NCI-H187 (cell line): ENCODE measurements at places on chromosomes 2 and 18.

GRCh38 chr2:211228559-211228958 lies 672.2 kb downstream of the CPS1 start:
- DNase-seq = no peak

DNA sequence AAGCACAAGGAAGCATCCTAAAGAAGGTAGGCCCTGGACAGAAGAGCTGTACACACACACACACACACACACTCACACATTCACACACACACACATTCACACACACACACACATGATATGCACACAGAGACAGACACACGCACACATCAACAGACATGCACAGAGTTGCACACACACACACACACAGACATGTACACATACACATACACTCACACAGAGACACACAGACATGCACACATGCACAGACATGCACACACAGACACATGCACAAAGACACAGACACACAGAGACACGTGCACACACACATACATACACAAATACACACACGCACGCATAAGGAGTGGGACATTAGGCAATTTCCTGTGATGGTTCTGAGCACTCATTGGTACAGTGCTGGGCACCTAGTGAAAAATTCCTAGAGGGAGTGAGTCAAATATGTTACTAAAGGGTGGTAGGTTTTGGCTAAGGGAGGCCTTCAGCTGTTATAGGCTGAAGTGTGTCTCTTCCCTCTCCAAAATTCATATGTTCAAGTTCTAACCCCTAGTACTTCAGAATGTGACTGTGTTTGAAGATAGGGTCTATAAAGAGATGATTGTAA lies 26.4 kb downstream of the THNSL2 start:
- no peak for DNase-seq

DNA sequence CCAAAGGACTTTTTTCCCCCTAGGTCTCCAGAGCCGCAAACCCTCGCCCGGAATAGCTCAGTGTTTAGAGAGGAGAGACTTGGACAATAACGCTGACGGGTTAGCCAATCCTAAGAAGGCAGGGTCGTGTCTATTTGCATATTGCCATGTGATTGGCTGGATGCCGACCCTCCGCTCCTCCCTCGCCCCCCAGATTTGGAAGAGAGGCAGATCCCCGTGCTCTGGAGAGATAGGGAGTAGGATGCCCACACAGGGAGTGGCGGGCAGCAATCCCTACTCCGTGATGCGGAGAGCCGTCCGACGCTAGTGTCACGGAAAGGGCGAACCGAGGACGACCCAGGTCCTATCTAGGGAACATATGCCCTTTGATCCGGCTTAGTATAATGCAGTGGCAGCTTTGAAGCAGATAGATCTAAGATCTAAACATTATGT lies 1.4 kb downstream of the WNT6 start:
- DNase-seq = no peak

DNA sequence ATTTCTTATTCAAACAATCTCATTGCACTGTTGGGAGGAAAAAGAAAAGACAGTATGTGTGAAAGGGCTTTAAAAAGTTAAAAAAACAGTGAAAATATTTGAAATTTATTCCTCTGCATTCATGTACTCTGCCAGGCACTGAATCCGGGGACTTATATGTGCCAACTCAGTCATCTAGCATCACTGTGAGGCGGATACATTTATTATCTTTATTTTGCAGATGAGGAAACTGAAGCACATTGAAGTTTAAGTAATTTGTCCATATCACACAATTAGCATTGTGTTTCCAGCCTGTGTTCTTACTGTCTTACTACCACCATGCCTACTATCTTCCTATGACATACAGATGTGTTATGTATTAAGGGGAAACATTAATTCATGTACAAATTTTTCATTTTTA lies 1.8 kb downstream of the LCLAT1 start:
- no peak for DNase-seq

DNA sequence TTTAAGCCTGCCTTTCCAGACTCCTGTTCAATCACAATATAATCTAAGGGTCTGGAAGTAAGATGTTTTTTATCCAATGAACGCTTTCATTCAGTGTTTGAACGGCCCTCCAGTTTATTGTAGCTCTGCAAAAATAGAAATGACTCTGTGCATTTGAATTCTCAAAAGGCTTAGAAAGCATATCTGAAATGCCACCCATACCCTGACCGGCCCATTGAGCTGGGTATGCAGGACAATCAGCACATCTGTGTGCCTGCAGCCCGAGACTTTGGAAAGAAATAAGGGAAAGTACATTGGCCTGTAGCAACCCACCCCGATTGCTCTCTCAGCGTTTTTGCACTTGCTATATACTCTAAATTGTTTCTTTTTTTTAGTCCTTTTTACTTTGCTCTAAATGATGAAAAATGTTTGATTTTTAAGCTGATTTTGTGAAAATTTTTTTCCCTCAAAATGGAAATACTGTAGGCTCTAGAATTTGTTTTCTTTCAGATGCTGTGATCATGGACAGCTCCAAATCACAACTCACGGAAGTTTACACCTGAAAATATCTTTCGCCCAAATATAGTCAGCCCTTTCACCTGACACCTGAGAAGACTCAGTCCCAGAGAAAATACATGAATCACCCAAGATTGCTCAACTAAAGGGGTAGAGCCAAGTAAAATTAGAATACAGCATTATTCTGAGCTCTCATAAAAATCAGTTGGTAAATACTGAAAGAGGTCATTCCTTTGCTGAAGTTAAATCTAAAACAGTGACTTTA lies 194.5 kb upstream of the SIX3 start:
- no peak for DNase-seq

DNA sequence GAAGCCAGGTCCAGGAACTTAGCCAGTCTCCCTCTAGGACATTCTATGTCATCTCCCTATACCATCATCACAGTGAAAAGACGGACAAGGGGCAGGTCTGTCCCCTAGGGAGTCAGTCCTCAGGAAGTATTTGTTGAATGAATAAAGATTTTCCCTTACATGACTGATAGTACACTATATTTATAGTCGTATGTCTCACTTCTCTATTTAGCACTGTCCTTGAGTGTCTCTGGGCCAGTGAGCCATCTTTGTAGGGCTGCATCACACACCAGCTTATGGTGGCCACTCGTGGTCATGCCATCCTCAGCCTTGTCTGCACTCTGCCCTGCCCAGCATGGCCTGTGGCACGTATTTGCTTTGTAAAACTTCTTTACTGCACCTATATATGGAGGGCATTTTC lies 25.8 kb downstream of the PTPN18 start:
- DNase-seq = no peak

DNA sequence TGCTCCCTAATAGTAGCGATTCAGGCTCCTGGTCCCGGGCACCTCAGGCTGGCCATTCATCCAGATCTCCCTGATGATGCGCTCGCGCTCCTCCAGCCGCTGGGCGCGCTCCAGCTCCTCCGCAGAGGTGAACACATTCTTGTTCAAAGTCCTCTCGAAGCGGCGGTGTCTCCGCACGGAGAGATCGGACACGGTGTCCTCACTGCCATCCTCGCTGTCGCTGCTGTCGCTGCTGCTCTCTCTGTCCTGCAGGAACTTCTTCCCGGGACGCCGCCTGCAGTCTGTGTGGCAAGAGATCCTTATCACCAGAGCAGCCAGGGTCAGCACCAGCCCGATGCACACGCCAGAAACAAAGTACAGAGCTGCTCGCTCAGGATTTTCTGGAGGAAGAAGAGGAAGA lies 67.5 kb downstream of the EVA1A start:
- DNase-seq = no peak

GRCh38 chr2:240434728-240435456 lies 571 bp upstream of the GPC1 start:
- peak; percentile 72 for DNase-seq

DNA sequence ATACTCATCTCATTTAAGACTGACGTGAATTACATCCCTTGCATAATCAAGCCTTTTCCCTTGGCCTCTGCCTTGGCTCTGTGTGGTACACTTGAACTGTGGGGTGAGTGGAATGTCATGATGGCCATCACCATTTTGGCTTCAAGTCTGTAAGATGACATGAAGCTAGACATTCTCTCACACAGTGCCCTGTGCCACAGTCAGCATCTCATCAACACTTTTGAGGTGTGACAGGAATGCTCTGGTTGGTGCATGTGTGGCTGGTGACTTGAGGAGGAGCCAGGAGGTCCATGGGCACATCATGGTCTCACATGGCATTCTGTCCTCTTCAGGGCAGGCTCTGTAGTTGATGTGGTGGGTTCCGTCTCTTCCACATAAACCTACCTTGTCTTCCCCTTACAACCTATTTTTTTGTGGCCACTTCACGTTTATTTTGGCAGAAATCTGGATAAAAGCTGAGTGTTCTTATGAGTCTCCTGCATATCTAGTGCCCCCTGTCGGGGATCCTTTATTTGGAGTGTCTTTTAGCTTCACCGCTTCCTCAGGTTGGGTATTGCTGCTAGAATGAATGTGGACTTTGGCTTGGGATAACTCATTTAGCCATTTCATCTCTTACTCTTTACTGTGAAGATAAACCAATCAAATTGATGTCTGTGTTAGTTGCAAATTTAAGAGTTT lies 28.1 kb downstream of the MAP4K4 start:
- DNase-seq = no peak

GRCh38 chr2:39851251-39851650 lies 72.2 kb upstream of the THUMPD2 start:
- no peak for DNase-seq

- no peak for DNase-seq
These were observed 41.1 kb downstream of the PLEKHB2 start for GRCh38 chr2:131146231-131146630.

DNA sequence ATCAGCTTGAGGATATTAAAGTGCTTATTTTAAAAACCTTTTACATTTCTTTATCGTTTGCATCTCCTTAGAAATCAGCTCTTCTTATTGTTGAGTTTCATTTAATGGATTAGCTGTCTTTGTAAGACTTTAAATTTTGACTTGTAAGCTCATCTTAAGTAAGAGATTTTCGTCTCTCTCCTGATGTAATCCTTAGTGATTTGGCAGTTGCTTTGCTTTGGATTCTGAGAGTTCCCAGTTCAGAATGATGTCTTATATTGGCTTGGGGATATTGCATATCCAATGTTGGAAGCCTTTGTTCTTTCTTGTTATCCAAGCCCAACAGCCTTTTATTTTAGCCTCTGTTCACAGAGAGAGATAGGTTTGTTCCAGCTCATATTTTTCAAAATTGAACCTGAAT lies 212.1 kb downstream of the ARL6IP6 start:
- DNase-seq = no peak

GRCh38 chr18:49944663-49945062 lies 131.3 kb upstream of the ACAA2 start:
- no peak for DNase-seq

DNA sequence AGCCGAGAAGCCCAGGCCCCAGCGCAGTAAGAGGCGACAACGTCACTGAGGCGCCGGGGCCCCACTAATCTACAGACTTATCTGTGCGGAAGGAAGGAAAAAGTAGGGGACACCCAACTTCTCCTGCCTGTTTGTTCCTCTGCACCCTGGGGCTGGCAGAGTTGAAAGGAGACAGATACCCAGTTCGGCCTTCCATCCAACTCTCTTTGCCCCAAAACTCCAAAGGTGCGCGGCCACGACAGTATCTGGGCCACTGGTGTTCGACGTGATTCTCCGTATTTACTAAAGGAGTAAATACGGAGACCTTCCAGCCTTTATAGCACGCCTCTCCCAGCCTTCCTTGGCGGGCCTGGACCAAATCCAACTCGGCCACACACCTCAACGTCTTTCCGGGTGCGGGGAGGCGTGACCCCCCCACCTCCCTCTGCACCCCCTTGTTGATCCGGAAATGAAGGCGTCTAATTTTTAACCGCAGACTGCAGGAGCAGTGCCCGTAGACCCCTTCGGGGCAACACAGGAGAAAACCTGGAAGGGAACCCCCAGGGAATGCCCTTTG lies 1.6 kb downstream of the SMAD7 start:
- DNase-seq = no peak

- no peak for DNase-seq
These were observed 27.6 kb downstream of the HK2 start for GRCh38 chr2:74861531-74861930.

DNA sequence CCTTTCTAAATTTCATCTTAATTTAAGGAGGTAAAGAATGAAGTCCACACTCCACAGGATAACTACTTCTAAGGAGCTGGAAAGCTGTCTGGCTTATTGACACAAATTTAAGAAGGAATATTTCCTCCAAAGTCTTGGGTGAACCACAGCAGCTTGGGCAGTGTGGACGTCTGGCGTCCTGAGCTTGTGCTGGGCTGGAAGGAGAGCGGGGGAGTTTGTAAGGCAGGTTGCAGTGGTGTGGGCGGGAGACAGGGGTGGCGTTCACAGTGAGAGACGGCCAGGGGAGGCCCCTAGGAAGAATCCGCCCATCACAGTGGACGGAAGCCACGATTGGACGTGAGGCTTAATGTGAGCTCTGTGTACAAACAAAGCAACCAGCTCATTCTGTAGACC lies 25.7 kb downstream of the ADI1 start:
- no peak for DNase-seq

- no peak for DNase-seq
These were observed 1090.8 kb downstream of the BCL11A start for GRCh38 chr2:59462422-59463197.

DNA sequence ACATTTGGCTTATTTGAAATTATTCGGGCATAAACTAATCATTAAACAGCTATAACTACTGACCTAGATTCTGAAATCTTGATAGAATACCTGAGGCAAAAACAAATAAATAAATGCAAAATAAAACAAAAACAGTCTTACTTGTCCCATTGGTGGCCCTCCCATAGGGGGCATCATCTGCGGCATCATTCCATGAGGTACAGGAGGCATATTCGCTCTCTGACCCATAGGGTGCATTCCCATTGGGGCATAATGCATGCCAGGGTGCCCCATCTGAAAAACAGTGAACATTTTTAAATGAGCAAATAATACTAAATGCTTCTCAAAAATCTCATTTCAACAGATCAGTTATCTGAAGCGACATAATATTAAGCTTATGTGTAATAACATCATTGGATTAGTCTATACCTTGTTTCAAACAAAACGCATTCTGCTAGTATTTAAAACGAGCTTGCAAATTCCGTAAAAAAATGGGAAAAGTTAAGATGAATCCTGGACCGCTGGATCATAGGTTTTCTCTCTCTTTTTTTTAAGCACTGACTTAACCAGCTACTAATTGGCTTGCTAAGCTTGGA lies 1.3 kb downstream of the PRPF40A start:
- DNase-seq = no peak

DNA sequence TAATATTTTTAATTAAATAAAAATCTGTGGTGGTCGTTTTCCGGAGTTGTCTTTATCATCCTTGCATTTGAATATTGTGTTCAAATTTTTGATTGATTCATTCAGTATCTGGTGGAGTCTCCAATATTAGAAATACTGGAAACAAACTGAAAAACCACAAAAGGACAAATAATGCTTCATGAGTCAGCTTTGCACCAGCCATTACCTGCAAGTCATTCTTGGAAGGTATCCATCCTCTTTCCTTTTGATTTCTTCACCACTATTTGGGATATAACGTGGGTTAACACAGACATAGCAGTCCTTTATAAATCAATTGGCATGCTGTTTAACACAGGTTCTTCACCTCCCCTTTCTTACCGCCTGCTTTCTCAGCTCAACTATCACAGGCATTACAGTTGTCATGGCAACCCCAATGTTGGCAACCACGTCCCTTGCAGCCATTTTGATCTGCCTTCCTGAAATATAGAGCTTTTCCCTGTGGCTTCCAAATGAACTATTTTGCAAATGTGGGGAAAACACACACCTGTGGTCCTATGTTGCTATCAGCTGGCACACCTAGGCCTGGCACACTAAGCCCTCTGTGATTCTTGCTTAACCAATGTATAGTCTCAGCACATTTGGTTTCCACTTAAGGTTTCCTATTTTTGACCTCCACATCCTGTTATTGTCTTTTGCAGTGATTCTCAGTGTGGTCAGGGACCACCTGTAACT lies 6.5 kb downstream of the CTLA4 start:
- no peak for DNase-seq

GRCh38 chr18:12278741-12279682 lies 24.9 kb downstream of the CIDEA start:
- no peak for DNase-seq
